ENCODE measurements at places on chromosomes 1 and 21.

DNA sequence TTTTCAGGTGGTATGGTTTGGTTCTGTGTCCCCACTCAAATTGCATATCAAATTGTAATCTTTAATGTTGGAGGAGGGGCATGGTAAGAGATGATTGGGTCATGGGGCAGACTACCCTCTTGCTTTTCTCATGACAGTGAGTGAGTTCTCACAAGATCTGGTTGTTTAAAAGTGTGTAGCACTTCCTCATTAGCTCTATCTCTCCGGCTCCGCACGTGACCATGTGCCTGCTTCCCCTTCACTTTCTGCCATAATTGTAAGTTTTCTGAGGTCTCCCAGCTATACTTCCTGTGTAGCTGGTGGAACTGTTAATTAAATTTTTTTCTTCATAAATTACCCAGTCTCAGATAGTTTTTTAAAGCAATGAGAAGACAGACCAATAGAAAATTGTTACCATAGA is 843.2 kb downstream of the AMY1C start:
- no peak for DNase-seq

- no peak for DNase-seq
These were observed 56.3 kb upstream of the SYT6 start for GRCh38 chr1:114209971-114210370.

GRCh38 chr1:50983219-50983802 is 13.3 kb downstream of the CDKN2C start:
- DNase-seq = no peak

DNA sequence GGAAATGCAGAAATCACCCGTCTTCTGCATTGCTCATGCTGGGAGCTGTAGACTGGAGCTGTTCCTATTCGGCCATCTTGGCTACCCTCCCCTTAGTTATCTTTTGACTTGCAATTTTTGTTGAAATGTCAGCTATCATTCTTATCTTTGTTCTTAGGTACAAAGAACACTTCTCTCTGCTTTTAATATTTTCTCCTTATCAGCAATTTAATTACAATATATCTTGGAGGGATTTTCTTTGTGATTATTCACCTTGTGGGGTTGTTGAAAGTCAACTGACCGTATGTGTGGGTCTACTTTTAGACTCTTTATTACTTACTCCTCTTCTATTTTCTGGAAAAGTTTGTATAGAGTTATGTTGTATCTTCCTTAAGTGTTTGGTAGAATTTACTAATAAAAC is 43.1 kb upstream of the PKP1 start:
- no peak for DNase-seq

GRCh38 chr1:55286856-55287602 is 71.9 kb upstream of the USP24 start:
- DNase-seq = no peak

DNA sequence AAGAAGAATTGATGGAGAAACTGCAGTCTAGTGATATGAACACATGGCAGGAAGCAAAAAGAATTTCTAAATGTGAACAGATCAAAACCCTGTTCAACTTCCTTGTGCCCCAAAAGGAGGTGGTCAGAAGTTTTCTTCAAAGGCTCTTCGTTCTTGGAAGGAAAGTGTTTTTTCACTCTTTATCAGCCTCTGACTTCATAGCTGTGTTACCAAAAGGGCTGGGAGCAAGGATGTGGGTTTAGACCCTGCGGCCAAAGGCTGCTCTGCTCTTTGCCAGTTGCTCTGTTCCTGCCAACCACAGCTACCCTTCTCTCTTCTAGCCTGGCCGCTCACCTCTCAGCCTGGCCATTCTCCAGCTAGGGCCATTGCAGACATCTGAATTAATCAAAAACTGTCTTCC is 53.8 kb downstream of the PTGER3 start:
- no peak for DNase-seq

DNA sequence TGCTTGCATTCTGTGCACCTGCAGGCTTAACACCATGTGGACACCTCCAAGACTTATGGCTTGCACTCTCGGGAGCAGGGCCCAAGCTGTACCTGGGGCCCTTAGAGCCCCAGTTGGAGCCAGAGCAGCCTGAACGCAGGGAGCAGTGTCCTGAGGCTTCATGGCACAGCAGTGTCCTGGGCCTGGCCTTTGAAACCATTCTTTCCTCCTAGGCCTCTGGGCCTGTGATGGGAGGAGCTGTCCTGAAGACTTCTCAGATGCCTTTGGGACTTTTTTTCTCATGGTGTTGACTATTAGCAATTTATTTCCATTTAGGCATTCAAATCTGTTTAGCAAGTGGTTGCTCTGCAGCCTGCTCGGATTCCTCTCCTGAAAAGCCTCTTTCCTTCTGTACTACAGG is 11.0 kb downstream of the RPTN start:
- no peak for DNase-seq

DNA sequence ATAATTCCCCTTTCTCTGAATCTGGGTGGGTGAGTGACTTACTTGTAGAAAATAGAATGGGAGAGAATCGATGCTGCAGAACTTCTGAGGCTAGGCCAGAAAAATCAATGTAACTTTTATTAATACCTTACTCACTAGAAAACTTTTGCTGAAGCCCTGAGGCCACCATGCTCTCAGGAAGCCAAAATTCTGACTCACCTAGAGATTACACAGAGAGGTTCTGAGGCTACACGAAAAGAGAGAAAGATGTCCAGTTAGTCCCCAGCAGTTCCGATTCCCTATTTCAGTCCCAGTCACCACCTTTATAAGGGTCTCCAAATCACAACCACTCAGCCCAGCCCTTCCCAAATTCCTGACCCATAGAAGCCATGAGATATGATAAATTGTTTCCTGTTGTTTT is 135.2 kb downstream of the NTPCR start:
- no peak for DNase-seq

DNA sequence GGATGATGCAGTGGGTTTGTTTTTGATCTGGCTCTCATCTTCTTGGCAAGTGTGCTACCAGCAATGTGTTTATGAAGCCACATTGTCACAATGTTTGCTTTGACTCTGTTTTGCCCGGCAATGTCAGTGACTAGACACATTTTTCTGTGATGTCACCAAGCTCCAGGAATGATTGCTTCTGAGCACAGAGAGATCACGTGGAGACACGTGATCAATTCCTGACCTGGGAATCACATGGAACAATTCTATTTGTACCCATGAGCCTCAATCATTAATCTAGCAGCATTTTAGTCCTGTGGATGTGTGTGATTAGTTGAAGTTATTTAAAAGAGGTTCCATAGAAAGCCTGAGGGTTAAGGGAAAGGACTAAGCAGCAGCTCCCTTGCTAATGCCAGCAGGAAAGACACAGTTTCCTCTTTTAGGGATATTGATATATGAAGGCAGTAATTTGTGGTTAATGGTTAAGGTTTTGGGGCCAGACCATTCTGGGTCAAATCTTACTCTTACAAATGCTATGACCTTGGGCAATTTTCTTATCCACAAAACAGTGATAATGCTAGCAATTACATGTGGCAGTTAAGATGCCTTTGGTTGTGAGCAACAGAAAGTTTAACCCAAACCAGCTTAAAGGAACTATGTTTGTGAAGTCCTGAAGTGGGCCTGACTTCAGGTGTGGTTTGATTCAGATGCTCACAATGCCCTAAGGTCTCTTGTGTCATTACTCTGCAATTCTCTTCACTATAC is 59.0 kb downstream of the FASLG start:
- no peak for DNase-seq

GRCh38 chr1:221435504-221435904 is 306.4 kb downstream of the DUSP10 start:
- DNase-seq = no peak

DNA sequence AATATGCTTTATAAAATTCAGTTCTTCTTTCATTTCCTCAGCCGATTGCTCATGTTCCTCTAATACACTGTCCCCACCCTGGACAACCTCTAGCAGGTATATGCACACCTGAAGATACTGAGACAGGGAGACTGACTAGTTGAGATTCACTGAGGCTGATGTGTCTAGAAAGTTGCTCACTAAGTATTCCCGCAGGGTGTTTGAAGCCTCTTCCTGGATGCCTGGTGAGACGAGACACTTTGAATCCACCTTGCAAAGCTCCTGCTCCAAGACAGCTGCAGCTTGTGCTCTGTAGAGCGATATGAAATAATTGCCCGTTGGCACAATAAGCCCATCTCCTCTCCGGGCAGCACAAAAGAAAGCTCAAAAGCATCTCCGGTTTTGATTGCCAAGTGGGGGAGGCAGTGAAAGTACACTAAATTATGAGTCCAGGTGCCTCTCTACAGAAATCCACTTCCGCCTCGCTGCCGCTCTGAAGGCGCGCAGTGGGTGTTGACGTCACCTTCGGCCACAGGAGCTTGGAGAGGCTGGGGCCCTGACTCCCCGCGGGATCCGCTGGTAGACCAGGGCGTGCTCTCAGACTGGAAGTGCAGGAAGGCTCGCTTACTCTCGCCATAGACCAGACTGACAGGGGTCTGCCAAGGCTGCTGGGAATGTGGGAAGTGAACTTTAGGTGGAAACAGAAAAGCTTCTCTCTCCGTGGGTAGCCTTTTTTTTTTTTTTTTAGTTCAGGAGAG is 46.3 kb downstream of the GPA33 start:
- DNase-seq = peak; percentile 25

DNA sequence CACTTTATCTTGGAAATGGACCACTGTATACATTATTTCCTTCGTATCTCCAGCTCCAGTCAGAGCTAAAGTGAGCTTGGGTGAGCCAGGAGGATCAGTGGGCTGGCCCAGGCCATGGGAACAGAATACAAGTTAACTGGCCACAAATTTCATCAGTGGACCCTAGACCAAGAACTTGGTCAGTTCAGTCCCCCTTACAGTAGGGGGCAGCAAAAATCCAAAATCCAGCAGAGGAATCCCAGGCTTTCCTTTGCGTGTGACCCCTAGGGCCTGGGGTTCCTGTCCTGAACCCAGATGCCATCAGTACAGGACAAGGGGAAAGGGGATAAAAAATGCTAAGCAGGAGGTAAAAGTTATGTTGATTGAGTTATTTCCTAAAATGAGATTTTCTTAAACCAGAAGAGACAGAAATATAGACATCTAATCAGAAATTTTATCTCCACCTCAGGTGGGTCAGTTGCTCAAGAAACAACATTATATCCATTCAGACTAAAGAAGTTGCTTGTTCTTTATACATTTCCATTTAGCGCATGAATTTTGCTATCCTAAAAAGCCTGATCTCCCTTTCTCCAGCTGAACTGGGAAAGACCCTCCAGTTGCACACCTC is 24.1 kb upstream of the LCE5A start:
- DNase-seq = no peak
